ENCODE measurements at places on chromosomes 3 and 15.

DNA sequence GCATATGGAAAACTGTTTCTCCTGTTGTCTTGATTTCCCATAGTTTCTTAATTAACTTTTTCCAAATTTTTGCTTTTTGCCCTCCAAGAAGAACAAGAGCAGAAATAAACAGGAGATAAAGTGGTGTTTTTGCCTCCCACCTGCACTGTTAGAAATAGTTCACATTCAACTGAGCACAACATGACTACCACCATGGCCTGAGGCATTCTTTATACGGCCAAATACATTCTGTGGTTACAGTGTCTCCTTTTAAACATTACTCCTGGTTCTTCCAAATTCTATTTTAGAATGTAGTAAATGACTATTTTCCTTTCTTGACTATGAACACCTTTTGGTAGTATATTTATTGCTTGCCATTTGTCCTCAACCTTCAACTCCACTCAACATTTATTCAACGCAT is 98.5 kb downstream of the LARS2 start:
- DNase-seq = no peak

DNA sequence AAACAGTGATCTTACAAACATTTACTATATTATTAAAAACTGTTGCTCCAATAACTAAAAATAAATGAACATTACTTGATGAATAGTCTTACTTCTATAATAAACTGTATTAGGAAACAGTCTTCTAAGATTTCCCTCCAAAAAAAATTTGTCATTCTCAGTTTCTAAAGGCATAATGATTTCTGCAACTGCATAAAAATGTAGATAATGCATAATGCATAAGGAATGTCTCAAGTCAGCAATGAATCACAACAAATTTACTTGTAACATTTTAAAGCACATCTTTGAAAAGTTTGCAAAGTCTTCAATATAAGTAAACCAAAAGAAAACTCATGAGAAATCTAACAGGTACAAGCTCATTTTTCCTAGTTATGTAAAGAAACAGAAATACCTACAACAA is 113.5 kb downstream of the VPS13C start:
- DNase-seq = peak; percentile 19

GRCh38 chr3:131540821-131541220 is 38.0 kb upstream of the MRPL3 start:
- no peak for DNase-seq

GRCh38 chr15:67125589-67126502 is 60.4 kb downstream of the SMAD3 start:
- DNase-seq = peak; percentile 99

DNA sequence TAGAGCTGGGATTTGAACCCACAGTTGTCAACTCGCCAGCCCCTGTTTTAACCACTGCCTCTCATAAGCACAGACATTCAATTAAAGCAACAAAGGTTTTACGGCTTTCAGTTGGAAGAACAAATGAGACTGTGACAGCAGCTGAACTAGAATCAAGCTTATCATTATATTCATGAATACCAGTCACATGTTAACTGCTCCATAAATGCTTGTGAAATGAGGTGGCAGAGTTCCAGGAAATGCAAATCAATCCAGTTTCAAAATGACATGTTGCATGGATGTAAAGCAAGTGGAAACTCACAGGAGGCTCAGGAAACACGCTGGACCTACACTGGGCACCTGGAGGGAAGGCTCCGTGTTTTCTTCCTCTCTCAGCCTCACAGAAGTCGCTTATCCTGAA is 3.9 kb downstream of the GP5 start:
- no peak for DNase-seq
